ENCODE measurements at places on chromosomes 6 and 20.

GRCh38 chr6:144155529-144155928 lies 5.2 kb downstream of the STX11 start:
- DNase-seq, result no peak

- peak; percentile 15 for DNase-seq
Observed at GRCh38 chr6:107539409-107539808, 49.5 kb downstream of the SOBP start.

DNA sequence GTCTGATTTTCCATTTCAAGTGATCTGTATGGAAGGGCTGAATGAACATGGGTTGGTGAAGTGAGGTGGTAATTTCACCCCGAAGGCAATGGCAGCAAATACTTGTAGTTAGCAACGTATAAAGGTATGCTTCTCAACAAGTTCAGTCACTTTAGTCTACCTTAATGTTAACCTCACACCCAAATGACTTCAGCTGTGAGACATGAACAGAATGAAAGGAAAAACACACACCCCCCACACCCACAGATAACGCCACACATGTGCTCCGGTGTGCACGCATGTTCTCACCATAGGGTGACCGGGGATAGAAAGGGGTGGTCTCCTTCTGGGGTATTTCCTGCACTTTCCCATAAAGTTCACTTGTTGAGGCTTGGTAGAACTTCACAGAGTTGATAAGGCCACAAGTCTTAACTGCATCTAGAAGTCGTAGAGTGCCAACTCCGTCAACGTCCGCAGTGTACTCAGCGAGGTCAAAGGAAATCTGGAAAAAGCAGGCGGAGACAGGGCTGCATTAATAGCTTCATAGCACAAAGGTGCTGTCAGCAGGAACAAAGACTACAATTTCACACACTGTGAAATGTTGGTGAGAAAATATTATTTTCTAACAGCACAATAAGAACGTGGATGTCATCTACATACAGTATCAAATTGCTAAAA lies 284.8 kb downstream of the GMDS start:
- no peak for DNase-seq

- DNase-seq, result no peak
Observed at GRCh38 chr6:53203483-53203882, 54.8 kb upstream of the GCM1 start.

GRCh38 chr6:61711849-61712248 lies 574.2 kb downstream of the KHDRBS2 start:
- no peak for DNase-seq

DNA sequence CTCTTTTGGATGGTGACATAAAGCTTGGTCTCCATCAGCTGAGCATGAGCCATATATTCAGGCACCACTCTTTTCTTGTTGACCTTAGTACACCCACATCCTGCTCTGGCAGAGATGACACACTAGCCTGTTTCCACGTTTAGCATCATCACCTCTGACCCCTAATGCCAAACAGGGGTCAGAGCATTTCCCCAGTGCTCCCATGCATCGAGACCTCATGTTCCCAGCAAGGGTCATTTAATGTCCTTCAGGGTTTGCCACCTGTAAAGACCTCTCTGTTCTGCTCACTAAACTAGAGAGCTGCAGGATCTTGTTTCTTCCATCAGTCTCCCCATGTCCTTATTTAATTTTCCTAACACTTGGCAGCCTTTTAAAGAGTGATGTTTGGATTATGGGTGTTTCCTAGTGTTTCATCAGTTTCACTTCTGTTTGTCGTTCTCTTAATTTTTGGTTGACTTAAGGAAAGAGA lies 97.5 kb downstream of the AIG1 start:
- no peak for DNase-seq

DNA sequence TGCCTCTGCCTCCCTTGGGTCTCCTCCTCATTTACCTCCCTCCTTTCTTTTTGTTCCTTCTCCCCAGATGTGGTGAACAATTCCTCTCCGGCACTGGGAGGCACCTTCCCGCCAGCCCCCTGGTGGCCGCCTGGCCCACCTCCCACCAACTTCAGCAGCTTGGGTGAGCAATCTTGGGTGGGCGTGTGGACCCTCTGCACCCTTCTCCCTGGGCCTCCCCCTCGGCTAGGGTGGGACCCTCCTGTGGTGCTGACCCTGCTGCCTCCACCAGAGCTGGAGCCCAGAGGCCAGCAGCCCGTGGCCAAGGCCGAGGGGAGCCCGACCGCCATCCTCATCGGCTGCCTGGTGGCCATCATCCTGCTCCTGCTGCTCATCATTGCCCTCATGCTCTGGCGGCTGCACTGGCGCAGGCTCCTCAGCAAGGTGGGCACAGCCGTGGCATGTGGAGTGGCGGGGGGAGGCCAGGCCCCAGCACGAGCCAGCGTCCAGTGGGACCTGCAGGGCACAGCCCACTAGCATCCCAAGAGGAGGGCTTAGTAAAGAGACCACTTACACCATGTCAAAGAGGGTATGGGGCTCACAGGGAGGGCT lies 8.8 kb downstream of the DDR1 start:
- DNase-seq, result no peak

GRCh38 chr6:139647016-139647415 lies 272.6 kb upstream of the CITED2 start:
- DNase-seq, result no peak

DNA sequence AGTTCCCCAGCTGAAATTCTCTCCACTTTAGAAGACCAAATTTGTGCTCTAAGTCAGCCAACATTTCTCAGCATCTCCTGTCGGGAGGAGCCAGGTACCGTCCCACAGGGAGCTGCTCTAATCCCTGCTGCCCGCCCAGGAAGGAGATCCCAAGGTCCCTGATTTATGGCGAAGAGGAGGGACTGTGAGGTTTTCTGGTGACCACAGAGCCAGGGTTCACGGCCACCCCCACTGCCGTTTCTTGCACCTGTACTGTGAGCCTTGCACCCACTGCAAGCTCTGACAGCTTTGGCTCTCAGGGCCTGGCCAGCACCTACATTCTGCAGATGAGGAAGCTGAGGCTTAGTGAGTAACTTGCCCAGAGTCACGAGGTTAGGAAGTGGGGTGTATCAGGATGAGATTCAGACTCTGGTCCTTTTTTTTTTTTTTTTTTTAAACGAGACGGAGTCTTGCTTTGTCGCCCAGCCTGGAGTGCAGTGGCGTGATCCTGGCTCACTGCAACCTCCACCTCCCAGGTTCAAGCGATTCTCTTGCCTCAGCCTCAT lies 34.9 kb downstream of the FOXC1 start:
- DNase-seq, result no peak

DNA sequence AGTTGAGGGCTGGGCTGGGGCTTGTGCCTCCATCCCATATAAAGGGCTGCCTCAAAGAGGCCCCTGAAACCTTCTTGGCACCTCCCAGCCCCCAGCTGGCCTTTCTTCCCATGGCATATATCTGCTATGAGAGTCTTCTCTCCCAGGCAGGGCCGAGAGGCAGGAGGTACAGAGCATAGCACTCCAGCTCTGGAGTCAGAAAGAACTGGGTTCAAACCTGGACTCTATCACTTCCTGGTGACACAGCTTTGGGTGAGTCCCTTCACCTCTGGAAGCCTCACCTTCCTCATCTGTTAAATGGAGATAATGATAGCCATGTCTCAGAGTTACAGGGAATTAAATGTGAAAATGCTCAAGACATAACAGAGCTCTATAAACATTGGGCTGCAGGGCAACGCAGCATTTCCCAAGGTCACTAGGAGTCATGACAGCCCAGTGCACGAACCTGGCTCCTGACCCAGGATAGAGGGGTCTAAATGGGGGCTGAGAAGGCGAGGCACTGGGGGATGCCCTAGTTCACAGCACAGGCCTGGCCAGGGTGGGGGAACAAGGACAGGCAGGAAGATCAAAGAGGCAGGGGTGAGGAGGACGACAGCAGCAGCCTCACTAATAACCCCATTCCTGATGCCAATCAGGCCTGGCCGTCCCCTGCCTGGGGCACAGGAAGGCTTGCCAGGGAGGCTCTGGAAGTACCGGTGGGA lies 1.9 kb downstream of the FAM83C start:
- no peak for DNase-seq

DNA sequence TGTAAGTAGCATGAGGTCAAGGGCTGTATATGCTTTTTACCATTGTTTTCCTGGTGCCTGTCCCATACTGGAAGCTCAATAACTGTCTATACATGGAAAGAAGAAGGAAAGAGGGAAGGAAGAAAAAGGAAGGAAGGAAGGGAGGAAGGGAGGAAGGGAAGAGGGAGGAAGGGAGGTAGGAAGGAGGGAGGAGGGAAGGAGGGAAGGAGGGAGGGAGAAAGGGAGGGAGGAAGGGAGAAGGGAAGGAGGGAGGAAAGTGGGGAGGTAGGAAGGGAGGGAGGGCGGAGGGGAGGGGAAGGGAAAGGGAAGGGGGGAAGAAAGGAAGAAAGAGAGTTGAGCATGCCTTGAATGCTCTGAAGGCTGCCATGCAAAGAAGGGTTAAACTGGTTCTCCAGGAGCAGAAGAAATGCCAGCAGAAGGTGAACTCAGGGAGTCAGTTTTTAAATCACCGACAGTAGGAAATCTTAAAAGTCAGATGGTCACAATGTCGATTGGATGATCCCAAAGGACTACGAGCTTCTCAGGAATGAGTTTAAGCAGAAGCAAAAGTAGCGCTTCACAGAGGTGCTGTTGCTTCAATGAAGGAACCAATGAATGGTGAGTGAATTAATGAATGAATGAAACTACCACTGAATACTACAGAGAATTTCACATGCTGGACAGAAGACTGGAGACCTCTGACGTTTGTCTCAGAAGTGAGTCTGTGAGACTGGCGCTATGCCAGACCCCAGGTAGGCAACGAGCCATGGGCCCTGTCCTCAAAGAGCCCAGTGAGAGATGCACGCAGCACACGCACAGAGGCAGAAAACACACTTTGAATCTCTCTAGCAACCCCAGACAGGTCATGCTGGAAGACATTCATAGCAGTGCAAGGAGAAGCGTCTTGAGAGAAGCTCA lies 117.6 kb downstream of the MRPL14 start:
- no peak for DNase-seq

DNA sequence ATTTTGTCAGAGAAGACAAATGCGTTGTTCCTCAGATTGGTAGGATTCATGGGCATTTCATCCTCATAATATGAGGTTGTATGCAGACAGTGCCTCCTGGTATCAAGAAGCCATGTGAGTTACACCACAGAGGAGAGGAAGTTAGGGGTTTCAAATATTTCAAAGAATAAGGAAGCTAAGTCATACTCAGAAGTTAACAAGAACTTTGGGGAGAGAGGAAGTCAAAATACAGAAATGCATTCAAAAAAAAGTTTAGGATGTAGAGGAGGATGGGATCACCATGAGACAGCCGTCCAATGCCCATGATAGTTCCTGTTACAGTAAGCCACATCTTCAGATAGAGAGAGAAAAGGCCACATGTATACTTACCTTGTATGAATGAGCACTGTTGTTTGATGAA lies 22.3 kb downstream of the HLA-DOB start:
- DNase-seq, result no peak
